ENCODE measurements at places on chromosomes 4 and X.

GRCh38 chr4:36206603-36207311 lies 37.6 kb downstream of the ARAP2 start:
- no peak for DNase-seq

- DNase-seq = no peak
Observed at GRCh38 chr4:143148521-143148920, 36.2 kb upstream of the USP38 start.

DNA sequence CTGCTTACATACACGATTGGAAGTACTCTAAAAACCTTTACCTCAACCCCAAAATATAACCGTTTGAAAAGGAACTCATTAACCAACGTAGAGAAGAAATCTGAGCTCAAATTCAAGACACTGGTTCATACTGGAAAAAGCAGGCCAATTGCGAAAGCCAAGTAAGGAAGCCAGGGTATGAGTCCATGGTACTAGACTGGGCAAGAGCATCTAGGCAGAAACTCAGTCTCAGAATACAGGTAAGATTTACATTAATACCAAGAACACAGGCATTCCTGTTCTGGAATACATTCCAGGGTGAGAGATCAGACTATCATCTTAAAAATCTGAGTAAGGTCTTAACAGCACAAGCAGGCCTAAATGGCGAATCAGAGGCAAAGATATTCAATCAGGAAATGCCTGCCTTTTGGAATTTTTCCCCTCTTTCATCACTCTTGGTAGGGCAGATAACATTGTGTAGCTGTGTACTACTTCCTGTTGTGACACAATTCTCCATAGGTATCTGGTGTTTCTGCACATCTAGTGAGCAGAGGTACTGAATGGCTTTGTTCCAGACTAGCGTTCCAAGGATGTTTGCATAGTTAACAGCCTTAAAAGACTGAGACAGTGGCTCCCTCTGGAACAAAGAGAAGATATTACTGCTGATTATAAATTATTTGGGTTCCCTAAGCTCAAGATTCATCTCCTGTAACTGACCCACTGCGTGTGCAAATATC lies 311.3 kb downstream of the PCDH19 start:
- DNase-seq = no peak

GRCh38 chrX:41110801-41111625 lies 25.8 kb downstream of the USP9X start:
- DNase-seq = no peak

DNA sequence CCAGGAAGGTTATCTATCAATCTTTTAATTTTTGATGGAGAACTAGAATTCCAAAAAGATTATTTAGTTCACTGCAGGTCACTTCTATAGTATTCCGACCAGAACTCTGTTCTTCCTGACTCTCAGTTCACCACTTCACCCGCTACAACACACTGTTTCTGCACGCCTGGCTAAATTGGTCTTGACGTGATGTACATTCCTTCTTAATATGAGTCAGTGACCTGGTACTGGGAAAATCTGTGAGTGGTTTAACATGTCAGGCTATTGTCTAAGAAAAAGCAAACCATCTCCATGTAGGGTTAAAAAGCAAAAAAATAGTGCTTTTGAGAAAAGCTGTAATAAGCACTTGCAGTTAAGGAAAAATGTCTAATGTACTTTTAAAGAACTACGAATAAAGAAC lies 120.4 kb downstream of the NDST3 start:
- DNase-seq = no peak

- DNase-seq = no peak
Observed at GRCh38 chr4:186813377-186814068, 89.9 kb upstream of the FAT1 start.

GRCh38 chrX:13397878-13398818 lies 78.3 kb upstream of the ATXN3L start:
- no peak for DNase-seq
